ENCODE measurements at places on chromosomes 5 and 9.

DNA sequence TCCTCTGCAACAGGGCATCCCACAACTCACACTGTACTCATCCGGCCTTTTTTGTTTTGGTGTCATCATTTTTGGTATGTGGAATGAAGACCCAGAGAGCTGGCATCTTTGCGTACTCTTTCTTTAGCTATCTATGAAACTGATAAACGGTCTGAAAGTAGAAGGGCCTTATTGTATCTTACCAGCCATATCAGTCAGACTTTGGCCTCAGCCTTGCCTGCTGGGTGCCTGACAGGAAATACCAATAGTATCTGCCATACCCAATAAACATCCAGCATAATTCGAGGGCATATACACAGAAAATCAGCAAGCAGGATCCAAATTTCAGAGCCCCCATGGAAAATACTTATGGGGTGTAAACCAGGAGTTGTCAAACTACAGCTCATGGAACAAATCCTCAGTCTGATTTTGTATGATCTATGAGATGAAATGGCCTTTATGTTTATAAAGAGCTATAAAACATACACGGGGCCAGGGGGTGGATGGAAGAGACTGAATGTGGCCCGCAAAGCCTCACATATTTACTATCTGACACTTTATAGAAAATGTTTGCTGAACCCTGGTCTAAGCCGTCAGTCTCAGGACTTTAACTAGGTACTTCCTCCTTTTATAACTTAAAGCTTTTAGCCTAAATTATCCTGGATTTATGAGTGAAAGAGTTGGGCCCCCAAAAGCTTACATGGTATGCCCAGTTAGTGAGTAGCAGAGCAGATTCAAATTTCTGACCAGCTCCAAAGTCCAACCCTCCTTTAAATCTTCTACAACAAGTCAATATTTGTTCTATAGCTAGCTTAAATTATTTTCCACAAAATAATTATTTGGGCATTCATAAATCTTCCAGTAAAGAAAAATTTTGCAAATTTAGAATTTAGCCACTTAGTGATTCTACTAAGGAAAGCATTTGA is 308.0 kb upstream of the PUM3 start:
- DNase-seq, result no peak

- no peak for DNase-seq
Measured at GRCh38 chr9:32427111-32427873, 42.8 kb downstream of the ACO1 start.

DNA sequence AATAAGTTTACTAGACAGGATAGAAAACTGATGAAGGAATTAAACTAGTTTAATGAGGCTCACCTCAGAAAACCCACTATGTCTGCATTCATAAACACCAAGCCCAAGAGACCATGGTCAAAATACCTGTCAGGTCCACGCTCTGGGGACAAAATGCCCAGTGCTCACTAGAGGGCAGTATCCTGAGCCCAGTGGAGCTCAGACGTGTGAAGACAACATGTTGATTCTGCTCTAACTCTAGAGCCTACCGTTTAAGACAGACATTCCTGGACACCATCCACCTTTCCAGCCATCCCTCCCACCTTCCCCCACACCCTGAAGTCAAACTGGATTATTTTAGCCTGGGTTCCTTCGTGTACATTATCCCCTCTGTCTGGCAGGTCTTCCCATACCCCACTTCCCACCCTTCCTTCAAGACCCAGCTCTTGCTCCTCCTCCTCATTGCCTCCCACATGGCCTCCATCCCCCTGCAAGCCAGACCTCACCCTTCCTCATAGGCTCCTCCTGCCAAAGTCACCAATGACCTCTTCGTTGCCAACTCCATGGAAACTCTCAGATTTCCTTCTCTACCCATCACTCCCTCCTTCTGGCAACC is 142.3 kb upstream of the FSTL4 start:
- DNase-seq, result no peak

DNA sequence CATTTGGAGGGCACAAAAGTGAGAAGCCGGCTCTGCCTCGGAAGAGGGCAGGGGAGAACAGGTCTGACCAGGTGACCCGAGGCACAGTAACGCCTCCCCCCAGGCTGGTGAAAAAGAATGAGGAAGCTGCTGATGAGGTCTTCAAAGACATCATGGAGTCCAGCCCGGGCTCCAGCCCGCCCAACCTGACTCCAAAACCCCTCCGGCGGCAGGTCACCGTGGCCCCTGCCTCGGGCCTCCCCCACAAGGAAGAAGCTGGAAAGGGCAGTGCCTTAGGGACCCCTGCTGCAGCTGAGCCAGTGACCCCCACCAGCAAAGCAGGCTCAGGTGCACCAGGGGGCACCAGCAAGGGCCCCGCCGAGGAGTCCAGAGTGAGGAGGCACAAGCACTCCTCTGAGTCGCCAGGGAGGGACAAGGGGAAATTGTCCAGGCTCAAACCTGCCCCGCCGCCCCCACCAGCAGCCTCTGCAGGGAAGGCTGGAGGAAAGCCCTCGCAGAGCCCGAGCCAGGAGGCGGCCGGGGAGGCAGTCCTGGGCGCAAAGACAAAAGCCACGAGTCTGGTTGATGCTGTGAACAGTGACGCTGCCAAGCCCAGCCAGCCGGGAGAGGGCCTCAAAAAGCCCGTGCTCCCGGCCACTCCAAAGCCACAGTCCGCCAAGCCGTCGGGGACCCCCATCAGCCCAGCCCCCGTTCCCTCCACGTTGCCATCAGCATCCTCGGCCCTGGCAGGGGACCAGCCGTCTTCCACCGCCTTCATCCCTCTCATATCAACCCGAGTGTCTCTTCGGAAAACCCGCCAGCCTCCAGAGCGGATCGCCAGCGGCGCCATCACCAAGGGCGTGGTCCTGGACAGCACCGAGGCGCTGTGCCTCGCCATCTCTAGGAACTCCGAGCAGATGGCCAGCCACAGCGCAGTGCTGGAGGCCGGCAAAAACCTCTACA is 11.8 kb downstream of the QRFP start:
- no peak for DNase-seq

DNA sequence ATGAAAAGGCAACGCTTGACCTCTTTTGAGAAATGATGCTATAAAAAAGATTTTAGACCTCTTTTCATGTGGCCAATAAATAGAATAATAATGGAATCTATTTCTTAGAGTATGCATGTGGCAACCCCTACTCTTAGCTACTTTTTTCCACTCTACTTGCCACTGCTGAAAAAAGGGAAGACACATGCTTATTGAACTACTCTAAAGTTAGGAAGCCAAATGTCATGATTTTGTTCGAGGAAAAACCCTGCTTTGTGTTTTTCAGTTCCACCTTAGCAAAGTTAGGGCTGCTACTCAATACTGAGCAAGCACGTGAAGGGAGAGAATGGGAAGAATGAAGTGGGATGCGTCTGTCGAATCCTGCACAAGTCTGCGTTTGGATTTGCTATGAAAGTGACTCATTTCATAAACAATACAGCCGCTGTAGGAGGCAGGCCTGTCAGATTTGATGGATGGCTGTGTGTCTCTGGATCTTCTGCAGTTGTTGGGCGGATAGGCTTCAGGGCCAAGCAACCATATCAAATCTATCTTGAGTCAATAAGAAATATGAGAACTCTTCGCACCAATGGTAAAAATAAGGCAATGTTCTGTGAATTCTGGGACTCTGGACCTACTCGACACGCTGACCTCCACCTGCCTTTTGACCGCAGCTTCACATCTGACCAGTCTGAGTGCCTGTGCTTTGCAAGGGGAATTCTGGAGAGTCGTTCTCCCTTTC is 333.6 kb downstream of the PIK3R1 start:
- no peak for DNase-seq

GRCh38 chr5:75993183-75993582 is 90.0 kb upstream of the SV2C start:
- DNase-seq, result no peak

DNA sequence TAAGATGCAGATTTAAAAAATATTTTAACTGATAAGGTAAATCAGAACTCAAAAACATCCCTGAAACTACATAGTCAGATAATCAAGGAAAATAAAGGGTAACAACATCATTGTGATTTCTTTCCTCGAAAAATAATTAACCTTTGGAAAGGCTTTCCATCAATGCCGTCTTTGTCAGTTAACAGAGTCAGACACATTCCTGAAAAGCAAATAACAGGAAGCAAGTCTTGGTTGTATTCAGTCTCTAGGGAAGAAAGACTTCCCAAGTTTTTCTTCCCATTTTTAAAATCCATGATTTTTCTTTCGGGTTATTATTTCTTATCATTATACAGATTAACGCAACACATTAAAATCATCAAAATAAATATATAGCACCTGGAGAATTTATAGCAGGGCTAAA is 256.4 kb upstream of the CDH6 start:
- DNase-seq, result no peak

DNA sequence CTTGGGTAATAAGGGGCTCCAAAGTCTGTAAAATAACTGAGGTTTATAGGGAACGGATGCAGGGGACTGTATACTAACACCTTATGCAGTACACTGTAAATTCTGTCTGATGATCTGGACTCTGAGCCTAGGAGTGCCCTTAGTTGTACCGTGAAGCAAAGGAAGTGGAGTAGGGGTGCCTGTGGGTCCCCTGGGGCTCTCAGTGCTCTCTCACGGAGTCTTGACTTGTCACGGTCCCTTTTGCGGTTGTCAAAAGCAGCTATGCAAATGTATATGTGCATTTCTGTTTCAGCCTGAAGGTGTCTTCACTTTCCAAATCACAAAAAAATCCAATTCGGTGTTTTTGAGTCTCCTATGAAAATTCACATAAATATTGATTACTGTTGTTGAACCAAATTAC is 17.8 kb downstream of the DMRT1 start:
- no peak for DNase-seq

DNA sequence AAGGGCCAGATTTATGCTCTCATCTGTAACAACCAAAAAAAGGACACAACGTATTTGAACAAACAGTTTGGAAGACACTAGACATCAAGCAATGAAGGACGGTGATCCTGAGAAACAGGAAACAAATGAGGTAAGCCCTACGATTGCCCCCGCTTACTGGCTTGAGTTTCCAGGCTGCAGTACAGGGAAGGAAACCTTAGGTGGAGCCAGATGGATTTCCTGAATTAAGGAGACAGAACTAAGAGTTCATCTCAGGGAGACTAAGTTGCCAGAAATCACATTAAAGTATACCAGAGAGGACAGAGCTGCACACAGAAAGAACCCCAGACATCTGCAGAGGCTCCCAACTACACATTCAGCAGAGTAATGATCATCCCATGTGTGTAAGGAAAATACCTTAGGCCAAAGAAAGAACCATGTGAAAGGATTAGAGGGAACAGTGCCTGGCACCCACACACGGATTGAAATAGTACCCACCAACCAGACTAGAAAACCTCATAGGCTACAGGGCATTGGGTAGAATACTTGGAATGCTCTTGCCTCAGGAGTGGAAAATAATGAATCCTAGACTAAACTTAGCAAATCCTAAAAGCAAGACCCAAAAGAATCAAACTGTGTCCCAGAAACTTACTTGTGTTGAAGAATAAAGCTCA is 99.3 kb upstream of the NIPBL start:
- no peak for DNase-seq

- no peak for DNase-seq
Measured at GRCh38 chr9:26974927-26975326, 18.7 kb downstream of the IFT74 start.

DNA sequence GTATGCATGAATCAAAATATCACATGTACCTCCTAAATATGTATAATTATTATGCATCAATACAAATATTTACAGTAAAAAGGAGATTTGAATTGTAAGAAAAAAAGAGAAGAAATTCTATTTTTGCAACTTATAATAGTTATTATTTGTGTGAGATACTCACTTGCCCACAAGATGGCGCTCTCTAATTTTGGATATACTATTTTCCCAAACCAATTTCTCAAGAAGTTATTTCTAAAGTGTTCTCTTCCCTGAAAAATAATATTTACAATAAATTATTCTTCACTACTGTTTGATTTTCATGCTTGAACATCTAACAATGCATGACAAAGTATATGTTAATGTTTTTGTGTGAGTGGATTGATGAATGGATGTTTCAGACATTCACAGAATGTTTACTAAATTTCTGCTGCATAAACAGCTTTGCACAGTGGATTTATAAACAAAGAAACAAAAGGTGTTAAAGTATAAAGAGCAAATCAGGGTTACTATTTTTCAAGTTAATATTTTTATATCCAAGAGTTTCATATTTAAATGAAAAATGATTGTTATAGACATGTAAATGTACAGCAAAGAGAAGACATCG is 503.4 kb downstream of the PDE4D start:
- DNase-seq, result no peak

GRCh38 chr5:142078221-142078620 is 30.4 kb upstream of the NDFIP1 start:
- DNase-seq, result no peak

DNA sequence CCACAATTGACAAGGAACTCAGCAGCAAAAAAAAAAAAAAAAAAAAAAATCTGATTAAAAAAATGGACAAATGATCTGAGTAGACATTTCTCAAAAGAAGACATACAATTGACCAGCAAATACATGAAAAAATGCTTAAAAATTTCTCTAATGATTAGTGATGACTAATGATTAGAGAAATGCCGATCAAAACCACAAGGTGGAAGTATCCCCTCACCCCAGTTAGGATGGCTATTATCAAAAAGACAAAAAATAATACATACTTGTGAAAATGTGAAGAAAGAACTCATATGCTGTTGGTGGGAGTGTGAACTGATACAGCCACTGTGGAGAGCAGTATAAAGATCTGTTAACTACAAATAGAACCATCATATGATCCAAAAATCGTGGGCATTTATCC is 245.3 kb downstream of the OSTF1 start:
- DNase-seq, result no peak

- no peak for DNase-seq
Measured at GRCh38 chr5:14458414-14458813, 123.2 kb upstream of the OTULINL start.

GRCh38 chr9:136237486-136238341 is 7.9 kb downstream of the QSOX2 start:
- no peak for DNase-seq

DNA sequence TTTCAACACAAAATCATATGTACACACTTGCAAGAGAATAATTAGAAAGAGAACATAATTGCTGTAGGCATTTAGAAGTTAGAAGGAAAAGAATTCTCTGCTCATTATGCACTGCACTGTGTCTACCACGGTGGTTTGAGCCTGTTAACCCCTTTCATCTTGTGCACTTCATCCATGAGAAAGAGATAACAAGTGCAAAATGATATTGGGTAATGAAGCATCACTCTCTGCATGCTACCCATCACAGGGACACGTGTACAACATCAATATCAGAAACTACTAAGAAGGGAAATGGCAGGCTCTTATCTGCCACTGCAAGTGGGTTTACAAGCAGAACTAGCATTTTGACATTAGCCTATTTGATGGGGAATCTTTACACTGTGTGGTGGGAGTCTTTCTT is 202.6 kb downstream of the CDH12 start:
- DNase-seq, result no peak

GRCh38 chr5:76364226-76364589 is 38.9 kb upstream of the IQGAP2 start:
- no peak for DNase-seq

- DNase-seq, result no peak
Measured at GRCh38 chr5:81165493-81166119, 67.5 kb upstream of the CKMT2 start.

Measured in stimulated activated CD4-positive, alpha-beta T cell treated with anti-CD3 and anti-CD28 coated beads, Interleukin-1b, Interleukin-23, amount 100 ng/mL, for 1 hour (primary cell).